ENCODE measurements at places on chromosomes 11 and 22.

DNA sequence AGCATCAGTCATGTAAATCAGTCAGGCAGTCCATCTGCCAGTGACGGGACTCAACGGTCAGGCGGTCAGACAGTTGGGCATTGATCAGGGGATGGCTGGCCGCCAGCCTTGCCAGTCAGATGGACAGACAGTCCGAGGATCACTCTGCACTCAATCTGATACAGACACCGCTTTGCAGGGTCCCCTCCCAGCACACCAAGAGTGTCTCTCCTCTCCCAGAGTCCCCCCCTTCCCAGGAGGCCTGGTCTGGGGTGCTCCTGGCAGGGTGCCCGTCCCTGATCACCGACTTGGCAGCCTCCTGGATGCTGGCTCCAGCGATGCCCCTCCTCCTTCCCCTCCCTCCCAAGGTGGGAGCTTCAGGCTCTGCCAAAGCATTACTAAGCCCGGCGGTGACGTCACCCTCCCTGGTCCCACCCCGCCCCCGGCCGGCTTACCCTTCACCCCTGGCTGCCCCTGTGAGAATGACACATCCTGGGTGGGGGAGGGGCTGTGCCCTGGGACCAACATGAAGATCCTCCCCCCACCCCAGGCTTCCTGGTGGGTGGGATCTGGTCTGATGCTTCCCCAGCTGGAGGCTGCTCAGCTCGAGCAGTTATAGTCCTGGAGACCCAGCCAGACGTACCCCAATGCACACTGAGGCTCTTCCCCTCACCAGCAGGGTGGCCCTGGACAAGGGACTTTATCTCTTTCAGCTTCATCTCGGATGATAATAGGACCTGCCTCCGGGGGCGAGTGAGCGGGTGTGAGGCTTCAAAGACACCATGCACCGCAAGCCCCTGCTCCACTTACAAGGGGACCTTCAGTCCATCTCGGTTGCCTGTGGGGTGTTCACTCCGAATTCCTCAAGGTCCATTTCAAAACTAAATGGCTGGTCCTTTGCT, 69.2 kb downstream of the CD82 start:
- DNase-seq, result no peak

- DNase-seq, result no peak
Measured at GRCh38 chr11:30423279-30423648, 100.4 kb downstream of the ARL14EP start.

DNA sequence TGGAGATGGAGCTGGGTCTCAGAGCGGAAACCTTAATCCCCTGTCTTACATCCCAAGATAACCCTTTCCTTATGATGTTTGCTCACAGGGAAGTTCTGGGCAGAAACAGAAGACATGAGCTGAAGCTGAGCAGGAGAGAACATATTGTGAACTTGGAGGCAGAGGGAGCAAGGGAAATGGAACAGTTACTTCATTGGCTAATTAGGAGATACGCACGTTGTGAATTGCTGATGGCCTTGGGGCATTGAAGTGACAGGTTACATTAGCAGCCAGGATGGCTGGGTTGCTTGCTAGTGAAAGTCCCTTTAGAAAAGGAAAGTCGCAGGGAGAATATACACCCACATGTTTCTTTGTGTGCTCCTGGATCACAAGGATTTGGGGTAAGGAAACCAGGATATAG, 48.7 kb downstream of the TENM4 start:
- DNase-seq, result no peak

DNA sequence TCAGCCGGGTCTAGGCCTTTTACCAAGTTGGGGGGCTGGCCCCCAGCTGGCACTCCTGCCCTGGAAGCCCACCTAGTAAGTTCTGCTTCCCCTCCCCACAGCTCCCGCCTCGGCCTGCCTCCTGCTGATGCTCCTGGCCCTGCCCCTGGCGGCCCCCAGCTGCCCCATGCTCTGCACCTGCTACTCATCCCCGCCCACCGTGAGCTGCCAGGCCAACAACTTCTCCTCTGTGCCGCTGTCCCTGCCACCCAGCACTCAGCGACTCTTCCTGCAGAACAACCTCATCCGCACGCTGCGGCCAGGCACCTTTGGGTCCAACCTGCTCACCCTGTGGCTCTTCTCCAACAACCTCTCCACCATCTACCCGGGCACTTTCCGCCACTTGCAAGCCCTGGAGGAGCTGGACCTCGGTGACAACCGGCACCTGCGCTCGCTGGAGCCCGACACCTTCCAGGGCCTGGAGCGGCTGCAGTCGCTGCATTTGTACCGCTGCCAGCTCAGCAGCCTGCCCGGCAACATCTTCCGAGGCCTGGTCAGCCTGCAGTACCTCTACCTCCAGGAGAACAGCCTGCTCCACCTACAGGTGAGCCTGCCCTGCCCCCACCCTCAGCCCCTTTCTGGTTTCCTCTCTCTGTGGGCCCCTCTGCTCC, 7.3 kb downstream of the RTN4RL2 start:
- DNase-seq, result no peak

- no peak for DNase-seq
Measured at GRCh38 chr22:25078591-25078990, 121.1 kb upstream of the CRYBB3 start.

GRCh38 chr11:126868741-126869140, 131.8 kb downstream of the KIRREL3 start:
- DNase-seq, result no peak

DNA sequence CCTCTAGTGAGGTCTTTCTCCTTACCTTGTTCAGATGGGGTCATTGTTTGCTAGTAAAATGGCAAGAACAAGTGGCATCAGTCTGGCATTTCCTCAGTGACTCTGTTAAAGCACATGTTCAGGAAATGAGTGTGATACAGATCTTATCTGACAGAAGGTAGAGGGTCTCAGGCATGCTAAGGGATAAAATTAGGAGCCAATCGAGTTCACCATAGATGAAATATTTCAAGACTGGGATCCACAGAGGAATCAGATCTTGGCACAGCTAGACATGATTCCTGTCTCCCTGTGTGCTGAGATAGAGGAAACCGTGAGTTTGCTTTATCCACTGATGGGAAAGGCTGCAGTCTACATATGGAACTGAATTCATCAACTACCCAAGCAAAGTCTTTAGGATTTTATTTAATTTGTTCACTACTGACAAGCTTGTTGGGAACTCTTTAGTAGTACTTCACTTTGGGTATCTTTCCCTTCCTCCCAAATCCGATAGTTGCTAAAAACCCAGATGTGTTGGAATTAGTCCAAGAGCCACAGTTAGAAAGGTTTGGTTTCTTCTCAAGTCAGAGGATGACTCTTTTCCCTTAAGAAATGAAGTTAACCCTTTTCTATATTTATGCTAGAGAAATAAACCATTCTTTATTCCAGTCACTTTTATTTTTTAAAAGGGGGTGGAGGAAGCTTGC, 18.4 kb downstream of the FAM118B start:
- DNase-seq, result no peak

DNA sequence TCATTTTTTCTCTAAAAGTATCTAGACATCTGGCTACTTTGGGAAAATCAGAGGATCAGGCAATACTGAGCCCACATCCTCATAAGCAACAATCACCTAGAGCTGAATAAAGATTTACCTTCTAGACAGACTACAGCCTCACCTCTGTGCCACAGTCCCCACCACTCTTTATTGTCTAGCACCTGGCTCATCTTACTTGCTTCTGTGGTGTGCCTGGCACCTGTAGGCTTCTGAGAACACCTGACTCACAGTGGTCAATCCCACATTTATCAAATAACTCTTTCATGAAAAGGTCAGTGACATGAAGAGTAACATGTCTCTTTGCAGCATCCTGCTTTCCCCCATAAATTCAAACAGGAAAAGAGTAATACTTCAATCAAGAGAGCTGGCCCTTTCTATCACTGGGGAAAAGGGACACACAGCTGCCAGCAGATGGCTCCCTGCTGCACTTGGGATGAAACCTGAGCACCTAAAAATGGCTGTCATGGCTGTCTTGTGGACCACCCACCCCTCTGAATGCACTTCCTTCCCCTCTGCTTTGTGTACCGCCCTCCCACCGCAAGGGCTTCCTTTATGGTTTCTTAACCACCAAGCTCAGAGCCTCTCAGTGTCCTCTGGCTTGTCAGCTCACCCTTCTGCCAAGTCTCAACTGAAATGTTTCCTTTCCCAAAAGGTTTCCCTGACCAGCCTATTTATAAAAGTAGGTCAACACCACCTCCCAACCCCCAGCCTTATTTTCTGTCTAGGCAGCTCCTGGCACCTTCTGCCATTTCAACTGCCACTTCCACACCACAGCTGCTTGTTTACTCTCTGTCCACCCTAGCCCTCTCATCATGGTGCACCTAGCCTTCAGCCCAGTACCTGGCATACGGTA, 9.3 kb downstream of the TFIP11 start:
- DNase-seq, result peak; percentile 79

- no peak for DNase-seq
Measured at GRCh38 chr22:27022896-27023361, 365.5 kb downstream of the MIAT start.

- peak; percentile 38 for DNase-seq
Measured at GRCh38 chr11:110173811-110174644, 80.8 kb downstream of the ZC3H12C start.

- no peak for DNase-seq
Measured at GRCh38 chr11:103959279-103959942, 77.0 kb upstream of the DDI1 start.

- DNase-seq, result no peak
Measured at GRCh38 chr11:63609971-63610580, 4.2 kb downstream of the PLAAT3 start.

- no peak for DNase-seq
Measured at GRCh38 chr22:25508161-25508560, 56.3 kb upstream of the GRK3 start.
